ENCODE measurements at places on chromosomes 2 and 18.

GRCh38 chr18:3579701-3580100 is 129.7 kb downstream of the TGIF1 start:
- no peak for ATAC-seq

GRCh38 chr18:5068851-5069250 is 128.2 kb downstream of the AKAIN1 start:
- no peak for ATAC-seq

DNA sequence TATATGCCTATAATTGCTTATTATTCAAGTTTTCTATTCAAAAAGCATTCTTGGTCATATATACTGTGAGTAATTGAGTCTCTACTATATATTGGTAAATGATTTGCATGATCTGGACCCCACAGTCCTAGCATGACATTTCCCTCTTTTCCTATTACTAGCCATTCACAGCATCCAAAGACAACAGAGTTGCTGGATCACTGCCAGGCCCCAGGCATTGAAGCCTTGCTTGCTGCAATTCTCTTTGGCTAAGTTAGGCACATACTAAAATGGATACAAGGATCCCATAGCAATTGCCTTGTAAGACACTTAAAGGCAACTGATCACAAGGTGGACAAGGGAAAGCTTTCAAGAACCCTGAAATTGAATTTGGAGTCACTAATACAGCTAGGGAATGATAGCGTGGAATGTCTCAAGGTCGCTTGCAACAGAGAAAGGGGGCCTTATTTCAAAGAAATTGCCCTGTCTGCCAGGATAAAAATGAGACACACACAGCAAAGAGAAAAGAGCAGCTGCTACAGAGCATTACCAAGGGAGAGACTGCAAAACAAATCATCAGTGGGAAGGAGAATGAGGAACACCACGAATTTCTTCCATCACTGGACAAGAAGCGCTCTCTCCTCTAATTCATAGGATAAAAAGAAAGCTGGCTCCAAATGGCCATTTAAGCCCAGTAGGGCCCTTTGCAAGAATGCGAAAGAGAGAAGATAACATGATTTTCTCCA is 77.1 kb upstream of the EPHA4 start:
- ATAC-seq: no peak

GRCh38 chr2:227310756-227311110 is 14.3 kb upstream of the MFF start:
- ATAC-seq: no peak

DNA sequence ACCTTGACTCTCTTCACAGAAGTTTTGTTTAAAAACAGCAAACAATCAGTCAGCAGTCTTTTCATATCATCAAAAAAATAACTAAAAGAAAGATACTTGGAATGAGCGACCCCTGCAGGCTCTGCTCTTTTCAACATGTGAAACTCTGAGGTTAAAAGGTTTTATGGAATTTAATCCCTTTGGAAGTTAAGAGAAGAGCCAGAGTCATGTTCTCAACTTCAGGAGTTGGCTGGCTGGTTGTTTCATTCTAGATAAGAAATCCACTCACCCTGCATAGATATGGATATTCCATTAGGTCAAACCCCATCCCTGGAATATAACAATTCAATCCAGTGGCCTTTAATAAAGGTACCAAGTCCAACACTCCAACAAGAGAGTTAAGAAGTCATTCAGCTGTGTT is 115.6 kb upstream of the RMDN2 start:
- ATAC-seq: no peak

DNA sequence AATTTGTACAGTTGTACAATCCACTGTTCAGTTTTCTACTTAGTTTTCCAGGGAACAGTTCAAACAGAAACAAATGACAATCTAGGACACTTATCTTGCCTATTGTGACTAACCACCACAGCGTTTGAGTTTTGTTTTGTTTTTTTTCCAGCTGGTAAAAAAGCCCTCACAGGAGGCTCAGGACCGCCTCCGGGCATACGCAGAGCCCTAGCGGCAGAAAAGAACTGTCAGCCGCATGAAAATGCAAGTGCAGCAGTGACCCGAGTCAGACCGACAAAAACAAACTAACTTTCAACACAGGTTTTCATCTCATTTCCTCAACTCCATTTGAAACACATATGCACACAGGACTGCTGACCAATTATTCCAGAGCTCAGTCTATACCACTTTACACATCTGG is 68.6 kb downstream of the STEAP3 start:
- no peak for ATAC-seq

DNA sequence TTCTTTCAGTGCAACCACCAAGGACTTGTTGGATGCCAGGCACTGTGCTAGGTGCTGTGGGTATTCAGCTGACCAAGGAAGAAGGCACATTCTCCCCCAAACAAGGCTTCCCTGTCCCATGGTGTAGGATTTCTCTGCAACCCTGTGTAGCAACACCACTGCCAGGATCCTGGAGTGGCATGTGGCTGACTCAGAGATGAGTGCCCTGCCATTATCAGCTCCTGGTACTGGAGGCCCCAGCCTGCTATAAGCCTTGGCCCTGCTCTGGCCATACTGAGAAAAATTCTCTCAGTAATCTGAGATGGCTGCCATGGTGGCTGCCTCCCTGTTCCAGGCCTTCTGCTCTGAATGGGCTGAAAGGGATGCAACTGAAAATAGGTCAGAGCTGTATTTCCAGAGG is 4.3 kb downstream of the SMYD5 start:
- ATAC-seq: no peak

DNA sequence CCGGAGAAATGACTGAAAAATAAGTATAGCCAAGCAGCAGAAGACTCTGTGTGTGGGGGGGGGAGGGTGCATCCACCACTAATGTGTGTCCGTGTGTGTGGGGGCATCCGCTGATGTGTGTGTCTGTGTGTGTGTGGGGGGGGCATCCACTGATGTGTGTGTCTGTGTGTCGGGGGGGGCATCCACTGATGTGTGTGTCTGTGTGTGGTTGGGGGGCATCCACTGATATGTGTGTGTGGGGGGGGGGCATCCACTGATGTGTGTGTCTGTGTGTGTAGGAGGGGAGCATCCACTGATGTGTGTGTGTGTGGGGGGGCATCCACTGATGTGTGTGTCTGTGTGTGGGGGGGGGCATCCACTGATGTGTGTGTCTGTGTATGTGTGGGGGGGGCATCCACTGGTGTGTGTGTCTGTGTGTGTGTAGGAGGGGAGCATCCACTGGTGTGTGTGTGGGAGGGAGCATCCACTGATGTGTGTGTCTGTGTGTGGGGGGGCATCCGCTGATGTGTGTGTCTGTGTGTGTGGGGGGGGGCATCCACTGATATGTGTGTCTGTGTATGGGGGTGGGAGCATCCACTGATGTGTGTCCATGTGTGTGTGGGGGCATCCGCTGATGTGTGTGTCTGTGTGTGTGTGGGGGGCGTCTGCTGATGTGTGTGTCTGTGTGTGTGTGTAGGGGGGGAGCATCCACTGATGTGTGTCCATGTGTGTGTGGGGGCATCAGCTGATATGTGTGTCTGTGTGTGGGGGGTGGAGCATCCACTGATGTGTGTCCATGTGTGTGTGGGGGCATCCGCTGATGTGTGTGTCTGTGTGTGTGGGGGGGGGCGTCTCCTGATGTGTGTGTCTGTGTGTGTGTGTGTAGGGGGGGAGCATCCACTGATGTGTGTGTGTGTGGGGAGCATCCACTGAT is 125.0 kb downstream of the NFATC1 start:
- no peak for ATAC-seq

- ATAC-seq: no peak
These were observed 65.6 kb downstream of the NOL4 start for GRCh38 chr18:34158881-34159690.

GRCh38 chr18:22253676-22254075 is 84.3 kb downstream of the GATA6 start:
- no peak for ATAC-seq

DNA sequence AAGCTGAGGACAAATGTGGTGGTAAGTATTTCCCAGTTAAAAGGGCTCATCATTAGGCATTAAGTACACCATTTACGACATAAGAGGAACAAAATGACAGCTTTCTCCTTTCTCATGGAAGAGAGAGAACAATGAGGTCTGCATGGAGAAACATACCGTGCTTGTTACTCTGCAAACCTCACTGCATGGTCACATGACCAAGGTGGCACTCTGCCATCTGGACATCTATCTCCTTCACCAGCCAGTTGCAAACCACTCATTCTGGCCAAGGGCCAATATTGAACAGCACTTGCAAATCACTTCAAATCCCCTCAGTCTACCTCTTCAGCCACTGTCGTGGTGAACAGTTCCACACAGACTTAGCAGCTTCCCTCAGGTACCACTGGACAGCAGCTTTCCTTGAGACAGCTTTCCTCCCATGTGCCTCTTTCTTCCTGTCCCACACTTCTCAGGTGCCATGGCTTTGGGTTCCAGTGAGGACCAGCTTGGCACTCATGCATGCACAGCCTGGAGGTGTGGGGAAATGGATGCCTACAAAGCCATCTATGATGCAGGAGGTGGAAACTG is 29.5 kb upstream of the DPP4 start:
- ATAC-seq: no peak

DNA sequence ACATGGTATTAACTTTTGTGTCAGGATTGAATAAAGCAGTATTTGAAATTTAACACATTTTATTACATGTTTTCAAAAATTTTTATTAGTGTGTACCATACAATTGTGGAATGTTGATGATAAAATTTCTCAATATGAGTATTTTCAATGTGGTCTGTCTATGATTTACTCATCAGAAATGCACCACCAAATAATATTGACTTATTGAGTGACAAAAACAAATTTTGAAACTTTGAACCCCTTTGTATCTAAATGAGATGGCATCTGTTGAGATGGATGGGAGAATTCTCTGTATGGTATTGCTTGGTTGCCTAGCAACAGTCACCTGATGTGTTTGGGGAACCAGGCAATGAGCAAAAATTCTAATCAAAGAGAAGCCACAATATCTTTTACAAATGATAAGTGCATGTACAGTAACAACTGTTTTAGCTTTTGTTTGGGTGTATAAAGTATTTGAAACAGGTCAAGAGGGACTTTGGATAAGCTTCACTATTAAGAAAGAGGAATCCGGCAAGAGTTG is 400.1 kb downstream of the CCDC85A start:
- ATAC-seq: no peak

DNA sequence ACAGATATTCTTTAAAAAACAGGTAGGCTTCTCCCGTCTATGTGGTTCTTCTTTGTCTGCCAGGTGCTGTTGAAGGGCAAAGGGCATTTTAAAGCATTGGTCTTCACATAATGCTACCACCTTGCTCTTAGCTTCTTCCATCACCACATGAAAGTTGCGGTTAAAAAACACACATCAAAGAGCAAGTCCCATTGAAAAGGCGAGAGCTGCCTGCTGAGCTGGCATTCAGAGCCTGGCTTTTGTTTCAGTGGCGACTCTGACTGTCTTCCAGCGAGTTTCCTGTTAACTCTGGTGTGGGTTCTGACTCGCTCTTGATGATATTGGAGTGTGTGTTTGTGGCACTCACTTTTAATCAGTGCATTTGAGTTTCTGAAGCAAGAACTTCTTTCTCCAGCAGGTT is 624.9 kb upstream of the FANCL start:
- no peak for ATAC-seq

DNA sequence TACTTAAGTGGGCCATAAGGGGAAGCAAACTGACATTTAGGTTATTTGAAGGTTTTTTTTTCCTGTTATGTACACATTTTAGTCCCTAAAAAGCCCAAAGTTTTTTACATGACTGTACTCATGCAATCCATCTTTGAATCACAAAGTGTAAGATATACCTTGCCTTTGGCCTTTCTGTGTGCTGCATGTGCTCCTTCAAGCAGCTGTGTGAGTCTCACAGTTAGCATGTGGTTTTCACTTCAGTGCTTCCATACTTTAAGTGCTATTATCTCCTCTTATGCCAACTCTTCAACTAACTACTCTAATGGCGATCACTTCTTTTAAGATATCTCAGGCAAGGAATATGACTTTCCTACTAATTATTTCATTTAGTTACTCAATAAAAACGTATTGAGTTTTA is 597.1 kb upstream of the ACVR2A start:
- no peak for ATAC-seq

- ATAC-seq: no peak
These were observed 455.4 kb upstream of the LRRTM4 start for GRCh38 chr2:77977471-77978063.

GRCh38 chr2:55357927-55358326 is 61.7 kb downstream of the CCDC88A start:
- ATAC-seq: no peak

- no peak for ATAC-seq
These were observed 56.3 kb upstream of the STAT1 start for GRCh38 chr2:191070276-191070675.

GRCh38 chr2:86790676-86791572 is at the start of gene CD8A:
TSS of gene CD8A (minus strand) at chr2:86790913. CDS start at chr2:86790825, 88 bp downstream.
- peak; percentile 53 for ATAC-seq

- ATAC-seq: no peak
These were observed 51.5 kb downstream of the UGP2 start for GRCh38 chr2:63893163-63893562.

DNA sequence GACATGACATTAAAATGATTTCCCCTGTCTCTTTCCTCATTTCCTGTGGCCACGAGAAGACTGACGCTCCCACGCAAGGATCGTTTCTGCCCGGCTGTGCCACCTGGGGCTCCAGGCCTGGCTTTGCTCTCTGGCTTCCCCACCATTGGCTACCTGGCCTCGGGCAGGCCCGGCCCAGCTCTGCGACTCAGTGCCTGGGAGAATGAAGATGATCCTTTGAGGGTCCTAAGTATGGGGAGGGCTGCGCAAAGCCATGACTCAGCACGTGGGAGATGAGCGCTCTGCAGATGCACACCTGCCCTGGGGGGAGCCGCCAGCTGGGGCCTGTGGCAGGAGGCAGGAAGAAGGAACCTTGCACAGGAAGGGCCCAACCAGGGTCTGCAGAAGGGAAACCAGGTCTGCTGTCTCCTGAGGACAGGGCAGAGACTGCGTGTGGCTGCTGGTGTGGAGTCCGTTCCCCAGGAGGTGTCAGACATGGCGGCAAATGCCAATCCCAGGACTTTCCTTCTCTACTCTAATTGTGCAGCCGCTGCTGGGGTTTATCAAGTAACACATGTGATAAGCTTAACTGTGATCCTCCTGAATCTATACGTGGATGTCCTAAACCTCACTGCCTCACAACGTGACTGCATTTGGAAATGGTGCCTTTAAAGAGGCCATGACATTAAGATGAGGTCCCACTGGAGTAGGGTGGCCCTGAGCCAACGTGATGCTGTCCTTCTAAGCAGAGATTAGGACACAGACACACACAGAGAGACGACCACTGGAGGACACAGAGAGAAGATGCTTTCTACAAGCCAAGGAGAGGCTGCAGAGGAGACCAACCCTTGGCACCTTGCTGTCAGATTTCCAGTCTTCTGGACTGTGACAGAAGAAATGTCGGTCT is 32.9 kb downstream of the MBP start:
- ATAC-seq: no peak

All from activated T-helper 17 cell treated with anti-CD3 and anti-CD28 coated beads, Interleukin-2, amount 50 U/mL, for 72 hours (primary cell).